ENCODE measurements at places on chromosomes 6 and 20.
A peak's percentile ranks its signal among the peaks of the same experiment; 100 is the strongest.

DNA sequence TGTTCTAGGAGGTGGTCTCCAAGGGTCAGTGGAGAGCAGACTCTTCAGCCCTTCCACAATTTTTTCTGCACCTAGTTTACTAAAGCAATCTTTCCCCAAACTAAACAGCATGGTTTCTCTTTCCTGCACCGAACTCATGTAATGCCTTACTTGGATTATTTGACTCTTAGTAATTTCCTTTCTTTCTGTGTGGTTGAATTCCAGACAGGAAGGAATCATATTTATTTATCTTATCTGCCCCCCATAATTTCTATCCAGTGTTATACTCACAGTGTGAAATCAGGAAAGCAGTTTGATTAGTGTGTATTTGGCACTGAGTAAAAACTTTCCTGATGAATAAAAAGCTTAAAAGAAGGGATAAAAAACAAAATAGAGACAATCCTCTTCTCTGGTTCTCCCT, 140.3 kb upstream of the STMND1 start:
- DNase-seq, result peak; percentile 50

DNA sequence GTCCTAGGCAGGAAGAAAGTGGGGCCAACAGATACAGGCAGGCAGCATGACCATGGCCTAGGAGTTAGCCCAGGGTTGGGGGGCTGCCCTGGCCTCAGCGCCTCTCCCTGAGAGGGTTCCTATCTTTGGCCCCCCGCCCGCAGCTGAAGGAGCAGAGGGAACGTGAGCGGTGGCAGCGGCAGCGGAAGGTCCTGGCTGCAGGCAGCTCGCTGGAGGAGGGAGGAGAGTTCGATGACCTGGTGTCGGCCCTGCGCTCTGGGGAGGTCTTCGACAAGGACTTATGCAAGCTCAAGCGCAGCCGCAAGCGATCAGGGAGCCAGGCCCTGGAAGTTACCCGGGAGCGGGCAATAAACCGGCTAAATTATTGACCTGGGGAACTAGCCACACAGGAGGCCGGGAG, 32.6 kb downstream of the MOCS1 start:
- DNase-seq, result no peak

GRCh38 chr6:53031281-53031680, 33.9 kb upstream of the FBXO9 start:
- DNase-seq, result no peak

GRCh38 chr6:7999201-7999600, 65.0 kb downstream of the BLOC1S5 start:
- no peak for DNase-seq

GRCh38 chr6:11128608-11129007, 17.1 kb upstream of the ERVFRD-1 start:
- no peak for DNase-seq

DNA sequence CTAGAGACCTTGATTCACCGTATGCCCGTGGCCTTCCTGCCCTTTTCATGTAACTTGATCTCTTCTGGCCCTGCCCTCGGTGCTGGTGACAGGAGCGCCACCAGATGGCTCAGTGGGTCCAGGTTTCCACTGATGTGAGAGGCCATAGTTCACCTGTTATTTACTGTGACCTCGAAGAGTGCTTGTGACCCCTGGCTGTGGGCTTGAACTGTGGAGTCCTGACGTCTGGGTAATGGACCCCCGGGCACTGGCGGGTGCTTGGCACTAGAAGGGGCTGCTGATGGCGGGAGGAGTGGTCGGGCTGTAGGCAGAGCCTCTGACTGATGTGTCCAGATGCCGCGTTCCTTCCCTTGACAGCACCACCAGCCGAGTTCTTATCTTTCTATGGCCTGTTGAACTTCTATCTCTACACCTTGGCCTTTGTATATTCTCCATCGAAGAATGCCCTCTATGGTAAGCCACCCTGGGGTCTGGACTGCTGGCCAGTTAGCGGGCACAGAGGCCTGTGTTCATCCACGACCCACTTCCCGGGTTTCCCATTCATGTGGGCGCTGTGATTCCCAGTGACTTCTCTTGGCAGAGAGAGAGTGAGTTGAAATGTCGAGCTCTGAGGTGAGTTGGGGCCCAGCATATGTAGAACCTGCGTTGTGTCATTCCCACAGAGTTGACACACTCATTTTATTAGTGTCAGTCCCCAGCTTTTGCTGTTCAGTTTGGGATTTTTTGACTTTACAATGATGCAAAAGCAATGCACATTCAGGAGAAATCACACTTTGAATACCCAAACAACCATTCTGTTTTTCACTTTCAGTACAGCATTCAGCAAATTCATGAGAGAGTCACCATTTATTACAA, 14.9 kb downstream of the DYNLT1 start:
- no peak for DNase-seq

DNA sequence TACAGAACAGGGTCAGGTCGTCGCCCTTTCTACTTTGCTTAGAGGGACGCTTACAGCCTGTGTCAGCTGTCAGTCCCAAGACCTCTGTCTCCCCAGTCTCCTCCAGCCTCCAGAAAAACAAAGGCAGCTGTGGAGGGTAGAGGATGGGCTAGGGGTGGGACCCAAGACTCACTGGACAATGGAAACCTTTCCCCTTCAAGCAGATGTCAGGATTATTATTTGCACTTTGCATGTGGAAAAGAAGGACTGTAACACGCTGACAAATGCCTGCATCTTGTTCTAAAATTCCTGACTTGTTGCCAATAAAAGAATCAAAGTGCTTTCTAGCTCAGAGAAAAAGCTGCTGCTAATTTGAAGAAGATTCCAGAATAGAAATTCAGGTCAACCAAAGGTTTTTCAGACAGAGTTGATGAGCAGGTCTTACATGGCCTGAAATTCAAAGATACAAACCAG, 58.7 kb downstream of the SNX5 start:
- DNase-seq, result no peak

DNA sequence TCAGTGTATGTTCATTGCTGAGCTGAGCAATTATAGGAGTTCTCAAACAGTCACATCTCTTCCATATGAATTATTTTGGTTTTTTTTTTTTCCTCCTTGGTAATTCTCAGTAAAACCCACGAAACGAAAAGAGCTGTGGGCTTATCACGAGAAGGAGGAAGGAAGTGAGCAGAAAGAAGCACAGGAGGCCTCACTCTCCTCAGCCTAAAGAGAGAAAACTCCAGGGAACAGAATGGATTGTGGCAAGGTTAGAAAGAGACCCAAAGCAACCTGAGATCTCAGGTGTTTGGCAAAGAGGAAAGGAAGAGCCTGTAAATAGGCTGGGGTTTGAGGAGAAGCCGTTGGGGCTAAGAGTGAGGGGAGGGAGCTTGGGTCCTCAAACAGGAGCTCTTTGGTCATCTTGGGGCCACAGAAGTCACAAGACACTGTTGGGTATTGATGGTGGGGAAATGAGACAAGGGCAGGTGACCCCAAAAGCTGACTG, 67.8 kb upstream of the CITED2 start:
- no peak for DNase-seq

- no peak for DNase-seq
These were observed 237.1 kb upstream of the OPRM1 start for GRCh38 chr6:153801917-153802316.

DNA sequence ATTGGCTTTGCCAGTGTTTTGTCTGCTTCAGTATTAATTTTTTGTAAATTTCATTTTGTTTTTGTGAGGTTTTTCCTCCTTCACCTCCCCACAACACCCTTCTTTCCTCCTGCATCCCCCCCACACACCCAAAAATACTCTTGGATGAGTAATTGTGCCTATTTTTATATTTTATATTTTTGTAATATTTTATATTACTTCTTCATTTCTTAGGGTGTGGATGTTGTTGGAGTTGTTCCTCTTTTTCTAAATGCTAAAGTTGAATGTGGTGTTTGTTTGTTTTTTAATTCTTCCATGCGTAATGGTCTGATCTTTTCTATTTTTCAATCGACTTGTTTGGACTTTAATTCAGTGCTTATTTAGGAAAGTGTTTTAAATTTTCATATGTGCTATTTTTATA, 420.5 kb upstream of the SOX4 start:
- no peak for DNase-seq

DNA sequence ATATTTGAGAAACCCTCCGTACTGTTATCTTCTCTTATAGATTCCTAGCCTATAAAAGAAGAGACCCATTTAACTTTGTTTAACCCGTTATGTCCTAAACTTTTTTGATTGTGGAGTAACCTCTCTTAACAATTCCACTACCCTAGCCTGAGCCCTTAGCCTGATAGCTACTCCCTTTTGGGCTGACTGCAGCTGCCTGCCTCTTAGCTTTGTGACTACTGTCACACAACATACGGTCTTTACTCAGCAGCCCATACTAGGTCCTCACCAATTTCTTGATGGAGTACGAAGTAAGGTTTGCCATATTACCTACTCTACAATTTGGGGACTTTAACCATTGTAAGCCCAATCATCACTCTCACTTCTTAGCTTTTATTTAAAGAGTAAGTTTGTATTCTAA, 72.7 kb downstream of the QRSL1 start:
- no peak for DNase-seq

DNA sequence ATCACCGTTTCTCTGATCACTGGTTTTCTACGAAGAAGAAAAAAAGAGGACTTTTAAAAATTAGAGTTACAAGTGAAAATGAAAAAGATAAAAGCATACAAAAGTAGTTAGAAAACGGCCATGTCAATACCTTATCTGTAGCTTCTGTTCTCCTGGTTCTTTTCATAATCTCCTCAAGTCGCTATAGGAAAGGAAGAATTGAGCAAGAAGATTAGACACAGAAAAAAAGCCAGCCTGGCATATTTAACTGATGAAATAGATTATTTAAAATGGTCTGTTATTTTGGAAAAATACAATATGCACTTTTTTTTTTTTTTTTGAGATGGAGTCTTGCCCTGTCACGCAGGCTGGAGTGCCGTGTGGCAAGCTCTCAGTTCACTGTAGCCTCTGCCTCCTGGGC, 70.2 kb upstream of the BCLAF1 start:
- DNase-seq, result no peak

GRCh38 chr6:82957171-82957867, 108.3 kb downstream of the UBE3D start:
- peak; percentile 42 for DNase-seq

GRCh38 chr6:134657343-134657742, 292.6 kb downstream of the ALDH8A1 start:
- no peak for DNase-seq

DNA sequence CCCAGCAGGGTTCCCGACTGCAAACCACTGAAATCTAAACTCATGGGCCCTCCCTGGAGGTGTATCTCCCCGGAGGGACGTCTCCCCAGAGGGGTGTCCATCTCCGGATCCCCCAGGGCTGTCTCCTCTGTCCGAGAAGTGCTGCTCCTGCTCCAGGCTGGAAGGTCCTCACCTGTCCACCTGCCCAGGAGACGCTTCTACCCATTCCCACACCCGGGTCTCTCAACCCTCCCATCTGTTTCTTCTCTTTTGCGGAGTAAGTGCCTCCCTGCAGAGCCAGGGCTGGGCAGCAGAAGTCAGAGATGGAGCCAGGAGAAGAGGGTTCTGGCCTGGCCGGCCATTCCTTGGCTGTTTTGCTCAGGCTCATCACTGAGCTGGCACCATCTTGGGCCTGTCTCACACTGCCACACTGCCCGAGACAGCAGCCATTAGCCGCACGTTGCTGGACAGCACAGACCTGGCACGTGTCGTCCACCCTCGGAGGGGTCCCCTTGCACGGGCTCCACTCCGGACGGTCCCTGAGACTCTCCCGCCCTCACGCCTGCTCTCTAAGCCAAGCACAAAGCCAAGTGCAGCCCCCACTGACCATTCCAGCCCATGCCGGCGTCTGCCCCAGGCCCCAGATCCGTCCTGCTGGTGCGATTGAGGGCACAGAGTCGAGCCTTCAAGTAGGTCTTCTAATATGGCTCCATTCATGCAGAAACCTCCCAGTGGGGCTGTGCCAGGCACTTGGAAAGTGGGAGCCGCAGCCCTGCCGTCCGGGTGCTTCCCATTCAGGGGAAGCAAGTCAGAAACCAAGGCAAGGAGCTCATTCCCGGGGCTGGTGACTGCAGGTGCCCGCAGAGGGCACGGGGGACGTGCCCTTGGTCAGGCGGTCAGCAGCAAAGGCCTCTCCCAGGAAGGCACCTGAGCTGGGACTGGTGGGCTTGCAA, 367.7 kb downstream of the TAF4 start:
- DNase-seq, result no peak

DNA sequence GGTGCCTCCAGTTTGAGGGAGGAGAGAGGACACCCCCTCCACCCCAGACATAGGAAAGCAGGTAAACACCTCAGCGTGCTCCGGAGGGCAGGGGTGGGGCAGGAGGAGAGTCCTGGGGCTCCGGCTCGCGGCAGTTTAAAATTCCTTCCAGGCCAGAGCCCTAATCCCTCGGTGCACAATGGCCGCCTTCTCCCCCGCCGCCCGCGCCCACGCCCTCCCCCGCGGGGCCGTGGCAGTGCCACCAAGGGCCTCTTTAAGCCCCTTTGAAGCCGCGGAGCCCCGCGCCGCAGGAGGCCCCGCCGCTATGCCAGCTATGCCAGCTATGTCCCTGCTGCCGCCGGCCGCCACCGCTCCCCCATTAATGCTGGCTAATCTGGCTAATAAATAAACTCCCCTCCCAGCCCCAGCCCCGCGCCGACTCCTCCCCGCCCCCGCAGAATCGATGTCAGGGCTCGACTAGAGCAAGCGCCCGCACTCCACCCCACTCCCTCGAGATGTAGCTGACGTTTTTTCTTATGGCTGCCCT, 125.1 kb downstream of the MRPL14 start:
- peak; percentile 80 for DNase-seq

GRCh38 chr6:7692453-7692784, 33.5 kb upstream of the BMP6 start:
- DNase-seq, result peak; percentile 40

DNA sequence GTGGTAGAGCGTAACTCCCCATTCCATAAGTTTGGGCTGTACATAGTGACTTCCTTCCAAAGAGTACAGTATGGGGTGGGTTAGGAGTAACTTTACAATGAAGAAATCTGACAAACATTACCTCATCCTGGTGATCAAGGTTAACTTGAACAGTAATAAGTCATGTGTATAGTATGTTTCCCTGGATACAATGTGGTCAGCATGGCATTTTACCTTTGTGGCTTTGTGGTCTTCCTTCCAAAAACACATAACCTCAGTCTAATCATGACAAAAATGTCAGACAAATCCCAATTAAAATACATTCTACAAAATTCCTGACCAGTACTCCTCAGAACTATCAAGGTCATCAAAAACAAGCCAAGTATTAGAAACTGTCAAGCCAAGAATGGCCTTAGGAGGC, 225.1 kb downstream of the UBE3D start:
- no peak for DNase-seq

- peak; percentile 9 for DNase-seq
These were observed 509.2 kb downstream of the FRK start for GRCh38 chr6:115551527-115551926.

GRCh38 chr20:59159493-59160376, 3.9 kb upstream of the ZNF831 start:
- DNase-seq, result no peak

All from A673 (cell line).